ENCODE measurements at places on chromosomes 1 and 21. TPM values are rescaled to one million over a fixed set of nuclear protein-coding genes. Genes with fewer than 3 reads are reported as not detected.

DNA sequence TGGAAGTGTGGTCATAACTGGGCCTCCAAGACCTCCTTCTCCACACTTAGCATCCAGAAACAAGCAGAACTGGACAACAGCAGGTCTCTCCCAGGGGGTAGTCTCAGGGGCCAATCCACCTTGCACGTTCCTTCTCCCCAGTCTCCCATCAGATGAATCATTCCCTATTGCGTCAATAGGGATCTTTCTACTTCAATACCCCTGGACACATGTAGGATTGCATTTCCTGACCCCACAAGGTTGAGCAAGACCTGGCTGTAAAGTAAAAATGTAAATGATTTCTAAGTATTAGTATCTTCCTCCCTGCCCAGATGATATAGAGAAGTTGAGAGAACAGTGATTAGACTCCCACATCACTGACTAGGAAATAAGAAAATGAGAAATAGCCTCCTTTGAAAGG lies 224.5 kb upstream of the CSF3R start:
- DNase-seq: no peak

Gene MAEL
- not detected for total RNA-seq

GRCh38 chr1:23799570-23800399 lies 769 bp downstream of the GALE start:
- peak; percentile 61 for DNase-seq

Gene LCE6A
- not detected for total RNA-seq

Gene GRIK3
- total RNA-seq: 0.14 TPM

DNA sequence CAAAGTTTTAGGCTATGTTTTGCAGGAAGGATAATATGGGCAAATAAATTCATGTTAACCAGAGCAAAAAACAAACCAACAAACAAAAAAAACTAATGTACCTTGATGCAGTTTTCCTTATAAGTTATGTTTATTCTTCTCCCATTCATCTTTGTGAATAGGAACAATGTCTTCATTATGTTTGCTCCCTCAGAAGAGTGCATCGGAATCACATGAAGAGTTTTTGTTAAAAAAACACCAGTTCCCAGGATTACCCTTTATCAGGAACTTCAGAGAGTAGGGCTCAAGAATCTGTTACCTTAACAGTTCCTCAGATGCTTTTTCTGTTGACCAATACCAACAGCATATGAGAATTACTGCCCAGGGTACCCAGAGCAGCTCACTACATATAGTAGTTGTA lies 14.6 kb upstream of the PRRC2C start:
- no peak for DNase-seq

Gene NECTIN4
- not detected for total RNA-seq

Gene MAD2L2
- 31.1 TPM for total RNA-seq

Gene RHD
- total RNA-seq: not detected

- DNase-seq: no peak
These were observed 120.4 kb downstream of the CACHD1 start for GRCh38 chr1:64590316-64590715.

DNA sequence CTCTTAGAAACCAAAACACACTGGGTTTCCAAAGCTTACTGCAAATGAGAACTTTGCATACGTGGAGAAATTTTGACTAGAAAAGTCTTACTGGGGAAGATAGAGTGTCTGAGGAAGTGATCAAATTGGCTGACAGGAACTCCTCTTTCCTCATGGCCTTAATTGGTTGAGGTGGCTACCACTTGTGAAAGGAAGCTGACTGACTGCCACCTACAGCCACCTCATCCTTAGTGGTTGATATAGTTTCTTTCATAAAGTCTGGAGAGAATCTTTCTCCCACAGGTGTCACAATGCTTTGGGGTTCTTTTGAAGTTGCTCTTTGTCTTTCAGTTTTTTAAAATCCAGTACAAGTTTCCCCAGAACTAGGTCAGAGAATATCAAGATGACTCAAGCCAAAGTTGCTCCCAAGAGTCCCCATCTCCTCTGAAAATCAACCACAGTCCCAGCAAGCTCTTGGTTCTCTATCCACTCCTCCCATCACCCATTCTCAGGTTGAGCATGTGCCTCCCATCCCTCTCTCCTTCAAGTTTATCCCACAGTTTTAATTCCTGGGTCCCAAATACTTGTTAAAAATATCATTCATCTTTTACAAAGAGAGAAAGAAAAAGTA lies 43.3 kb downstream of the GPR88 start:
- DNase-seq: no peak

Gene RGS4
- 38.5 TPM for total RNA-seq

Gene LCE1B
- not detected for total RNA-seq

Gene AURKAIP1
- total RNA-seq: 89.6 TPM

- DNase-seq: no peak
These were observed 379 bp downstream of the RER1 start for GRCh38 chr1:2391931-2392509.

Gene GJA5
- total RNA-seq: 4.4 TPM

GRCh38 chr1:55836086-55836485 lies 620.9 kb upstream of the USP24 start:
- no peak for DNase-seq

DNA sequence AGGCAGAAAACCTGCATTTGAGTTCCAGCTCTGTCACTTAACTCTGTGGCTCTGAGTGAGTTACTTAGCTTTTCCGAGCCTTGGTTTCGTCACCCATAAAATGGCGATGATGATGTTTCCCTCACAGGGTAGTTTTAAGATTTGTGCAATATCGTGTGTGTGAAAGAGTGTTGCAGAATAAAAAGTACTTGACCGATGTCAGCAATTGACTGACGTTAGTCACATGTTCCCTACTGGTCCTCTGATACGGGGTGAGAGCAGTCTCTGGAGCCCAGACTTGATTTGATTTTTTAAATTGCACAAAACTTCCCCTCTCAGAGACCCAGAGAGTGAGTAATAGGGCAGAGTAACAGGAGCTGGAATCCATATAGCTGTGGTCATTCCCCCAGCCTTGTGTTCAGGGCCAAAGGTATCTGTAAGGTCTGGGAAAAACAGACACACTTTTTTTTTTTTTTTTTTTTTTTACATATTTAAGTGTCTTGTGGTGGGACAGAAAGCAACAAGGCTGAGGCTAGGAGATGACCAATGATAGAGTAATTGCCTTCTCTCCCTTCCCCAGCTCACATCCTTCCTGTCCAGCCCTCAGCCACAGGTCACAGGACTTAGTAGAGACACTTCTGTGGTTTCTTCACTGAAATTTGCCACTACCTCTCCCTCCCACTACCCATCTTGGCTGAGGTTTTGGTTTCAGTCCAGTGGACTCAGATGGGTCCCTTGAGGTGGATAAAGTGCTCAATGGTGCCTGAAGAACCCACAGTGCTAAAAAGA lies 2.0 kb downstream of the FCER1G start:
- DNase-seq: no peak

- DNase-seq: no peak
These were observed 233.5 kb downstream of the TRABD2B start for GRCh38 chr1:47763591-47764171.

GRCh38 chr1:156851779-156852417 lies 7.0 kb downstream of the INSRR start:
- no peak for DNase-seq

DNA sequence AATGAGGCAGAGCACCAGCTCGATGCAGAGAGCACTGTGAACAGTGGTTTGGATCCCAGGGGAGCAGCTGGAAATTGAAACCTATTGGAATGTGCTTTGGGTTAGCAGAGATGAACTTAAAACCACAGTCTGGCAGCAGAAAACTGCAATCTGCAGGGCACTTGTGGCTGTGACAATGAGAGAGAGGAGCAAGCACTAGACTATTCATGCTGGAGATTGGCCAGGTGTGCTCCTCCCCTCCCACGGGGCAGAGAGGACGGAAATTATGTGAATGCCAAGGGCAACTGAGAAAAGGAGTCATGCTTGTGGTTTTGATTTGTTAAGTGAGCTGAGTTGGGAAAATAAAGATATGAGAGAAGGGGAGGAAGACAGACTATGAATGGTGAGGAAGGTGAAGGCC lies 38.1 kb downstream of the HSD3B2 start:
- DNase-seq: peak; percentile 79

Gene OR2L8
- not detected for total RNA-seq

- no peak for DNase-seq
These were observed 33.3 kb downstream of the HMGB4 start for GRCh38 chr1:33897092-33897725.

All from adrenal gland (tissue), 19 donors.